ENCODE measurements at places on chromosomes 1 and 21.

DNA sequence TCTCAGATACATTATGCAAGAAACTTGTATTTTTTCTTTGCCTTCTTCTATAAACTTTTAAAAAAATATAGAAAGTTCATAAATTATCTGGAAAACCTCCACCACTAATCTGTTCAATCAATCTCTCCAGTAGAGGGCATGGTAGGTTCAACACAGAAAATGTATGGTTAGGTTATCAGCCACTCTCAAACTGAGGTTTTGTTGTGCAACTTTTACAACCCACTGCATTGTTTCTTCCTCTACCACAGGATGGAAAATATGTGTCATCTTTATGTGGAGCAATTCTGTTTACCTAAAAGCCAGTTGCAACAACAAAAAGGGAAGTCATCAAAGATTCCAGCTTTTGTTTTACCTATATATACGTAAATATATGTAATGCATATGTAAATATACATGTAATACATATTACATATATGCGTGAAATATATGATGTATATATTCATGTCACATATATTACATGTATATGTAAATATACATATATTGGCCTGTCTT, 3.0 kb upstream of the RGS2 start:
- DNase-seq = peak; percentile 54

DNA sequence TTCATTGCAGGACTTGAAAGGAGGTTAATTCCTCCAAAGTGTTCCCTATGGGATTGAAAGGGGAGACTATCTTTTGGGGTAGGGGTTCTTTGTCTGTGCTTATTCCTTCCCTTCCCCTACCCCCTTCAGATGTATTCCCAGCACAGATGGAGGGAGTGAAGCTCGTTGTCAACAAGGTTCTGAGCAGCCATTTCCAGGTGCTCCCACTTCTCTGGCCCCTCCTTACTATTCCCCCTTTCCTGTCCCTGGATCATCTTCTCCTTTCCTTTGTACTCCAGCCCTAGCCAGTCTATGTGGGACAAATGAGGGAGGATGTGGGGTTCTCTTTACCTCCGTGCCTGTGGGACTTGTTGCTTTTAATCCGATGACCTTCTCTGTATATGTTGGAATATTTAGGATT, 899 bp downstream of the TOMM40L start:
- DNase-seq = no peak

DNA sequence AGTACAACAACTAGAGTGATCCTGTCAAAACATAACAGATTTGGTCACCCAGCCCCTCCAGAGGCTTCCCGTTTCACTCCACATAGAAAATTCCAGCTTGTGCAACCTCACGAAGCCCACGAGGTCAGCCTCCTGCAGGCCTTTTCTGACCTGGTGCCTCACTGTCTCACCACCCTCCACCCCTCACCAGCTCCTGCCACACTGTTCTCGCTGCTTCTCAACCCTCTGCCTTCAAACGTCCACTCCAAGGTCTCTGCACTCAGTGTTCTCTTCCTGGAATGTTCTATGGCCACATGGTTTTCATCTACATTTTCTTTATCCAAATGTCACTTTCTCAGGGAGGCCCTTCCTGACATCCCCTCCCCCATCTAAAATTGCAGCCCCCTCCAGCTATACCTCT, 178.9 kb downstream of the DHRS3 start:
- DNase-seq = no peak

- no peak for DNase-seq
Measured at GRCh38 chr1:7047866-7048265, 262.6 kb downstream of the CAMTA1 start.

- DNase-seq = no peak
Measured at GRCh38 chr1:37184789-37185188, 150.5 kb upstream of the GRIK3 start.

- no peak for DNase-seq
Measured at GRCh38 chr1:76939050-76939816, 72.0 kb downstream of the ST6GALNAC5 start.

DNA sequence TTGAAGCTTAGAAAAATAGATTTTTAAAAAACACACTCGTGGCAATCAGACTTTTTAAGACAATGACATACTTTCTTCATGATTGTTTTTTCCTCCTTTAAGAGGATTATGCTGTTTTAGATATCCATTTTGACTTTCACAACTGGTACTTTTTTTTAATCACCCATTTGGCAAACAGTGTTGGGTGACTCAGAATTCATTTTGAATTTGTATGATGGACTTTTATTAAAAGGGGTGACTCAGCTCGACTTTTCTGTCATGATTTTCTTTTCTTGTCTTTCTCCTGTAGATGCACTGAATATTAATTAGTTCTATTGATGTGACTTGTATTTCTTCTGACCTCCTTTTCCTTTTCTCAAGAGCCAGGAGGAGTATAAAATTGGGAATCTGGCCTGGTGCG, 44.7 kb downstream of the FMN2 start:
- DNase-seq = no peak

- no peak for DNase-seq
Measured at GRCh38 chr1:240555524-240555923, 56.4 kb downstream of the GREM2 start.

DNA sequence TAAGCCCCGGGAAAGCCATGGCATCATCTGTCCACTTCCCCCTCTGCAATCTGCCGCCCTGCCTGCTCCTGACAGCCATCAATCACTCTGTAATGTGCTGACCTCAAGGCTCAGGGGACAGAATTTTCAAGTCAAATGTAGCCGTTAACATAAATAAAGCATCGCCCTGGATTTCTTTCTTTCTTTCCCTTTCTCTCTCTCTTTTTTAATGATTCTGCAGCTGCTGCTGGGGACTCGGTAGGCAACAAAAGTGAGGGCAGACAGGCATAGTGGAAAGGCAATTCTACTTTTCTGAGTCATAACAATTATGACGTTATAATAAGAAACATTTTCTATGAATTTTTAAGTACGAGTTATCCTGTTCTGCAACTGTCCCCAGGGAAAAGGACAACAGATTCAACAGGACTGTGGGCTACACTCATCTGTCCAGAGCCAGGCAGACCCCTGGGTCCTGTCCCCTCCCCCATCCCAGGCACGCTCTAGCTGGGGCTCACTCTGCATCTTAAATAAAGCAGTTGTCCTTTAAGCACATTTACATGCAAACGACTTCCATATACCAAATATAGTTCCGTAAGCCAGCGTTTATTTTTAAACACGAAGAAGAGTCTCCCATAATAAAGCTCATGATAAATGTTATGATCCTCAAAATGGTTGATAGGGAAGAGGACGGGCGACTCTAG, 78.7 kb downstream of the SSBP3 start:
- no peak for DNase-seq

DNA sequence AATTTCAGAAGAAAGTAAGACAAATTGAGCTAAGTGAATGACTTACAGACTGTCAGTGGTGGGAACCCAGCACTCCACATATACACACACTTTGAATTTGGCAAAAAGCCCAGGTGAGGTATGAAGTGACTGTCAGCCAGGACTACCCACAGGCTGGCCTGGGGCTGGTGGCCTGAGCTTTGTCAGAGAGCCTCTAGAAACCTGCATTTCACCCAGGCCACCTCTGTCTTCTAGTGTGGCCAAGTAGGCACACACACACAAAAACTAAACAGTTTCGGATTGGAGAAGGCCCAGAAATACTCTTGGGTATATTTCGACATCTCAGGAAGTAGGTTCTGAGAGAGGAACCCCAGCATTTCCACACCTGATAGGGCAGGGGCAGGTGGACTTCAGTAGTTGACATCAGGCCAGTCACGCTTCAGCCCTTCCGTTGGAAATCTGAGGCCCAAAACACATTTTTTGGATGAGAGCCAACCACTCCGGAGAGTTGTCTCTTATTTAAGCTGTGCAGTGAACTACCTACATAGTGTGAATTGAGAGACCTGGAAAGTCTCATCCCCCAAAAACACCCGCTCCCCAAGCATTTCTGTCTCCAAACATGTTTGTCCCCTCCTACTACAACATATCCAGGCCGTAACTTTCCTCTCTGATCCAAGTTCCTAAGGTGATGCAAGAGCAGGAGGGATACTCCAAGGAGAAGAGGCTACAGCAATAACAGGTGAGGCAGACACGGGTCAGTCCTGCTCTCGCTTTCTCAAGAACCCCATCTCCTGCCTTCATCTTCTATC, 167.2 kb upstream of the PROX1 start:
- no peak for DNase-seq

DNA sequence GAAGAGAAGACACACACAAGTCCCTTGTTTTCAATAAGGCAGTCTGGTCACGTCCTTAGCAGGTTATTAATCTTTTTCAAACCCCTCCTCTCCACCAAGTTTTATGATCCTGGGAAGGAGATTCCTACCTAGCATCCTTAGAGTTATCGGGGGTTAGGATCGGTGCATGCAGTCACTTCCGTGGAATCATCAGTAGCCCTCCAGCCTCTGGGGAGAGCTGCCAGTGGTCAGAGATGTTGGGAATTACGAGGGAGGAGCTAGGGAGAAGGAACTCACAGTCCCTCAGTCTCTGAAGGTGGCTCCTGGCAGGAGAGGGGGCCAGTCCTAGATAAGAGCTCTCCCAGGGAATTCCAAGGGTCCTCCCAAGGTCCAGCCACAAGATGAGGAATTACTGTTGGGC, 57.7 kb upstream of the ATP5PO start:
- DNase-seq = no peak

GRCh38 chr1:74316302-74316701, 81.1 kb downstream of the TNNI3K start:
- no peak for DNase-seq

- no peak for DNase-seq
Measured at GRCh38 chr1:1324084-1324523, 356 bp downstream of the INTS11 start.

GRCh38 chr1:244659694-244660093, 6.8 kb downstream of the DESI2 start:
- DNase-seq = no peak

- no peak for DNase-seq
Measured at GRCh38 chr1:91059157-91059556, 37.3 kb upstream of the ZNF644 start.

DNA sequence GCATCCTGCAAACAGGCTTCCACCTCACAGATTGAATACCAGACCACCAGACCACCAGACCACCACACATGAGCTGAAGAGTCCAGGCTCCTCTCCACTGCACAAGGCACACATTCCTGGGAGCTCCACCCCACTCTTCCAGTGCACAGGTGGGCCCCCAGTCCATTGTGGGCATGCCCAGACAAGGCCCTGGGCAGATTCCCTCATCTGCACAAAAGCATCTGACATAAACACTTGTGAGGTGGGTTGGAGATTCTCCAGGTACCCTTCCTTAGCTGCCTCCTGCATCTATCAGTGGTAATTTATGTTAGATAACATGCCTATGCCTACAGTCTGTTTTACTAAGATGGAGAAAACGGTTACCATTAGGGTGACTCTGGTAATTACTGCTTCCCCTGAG, 11.6 kb upstream of the CTBS start:
- DNase-seq = no peak

GRCh38 chr1:36134505-36135329, 9.7 kb upstream of the COL8A2 start:
- peak; percentile 66 for DNase-seq

- no peak for DNase-seq
Measured at GRCh38 chr1:232211149-232211548, 418.8 kb downstream of the SIPA1L2 start.

GRCh38 chr1:231424950-231425805, 3.1 kb upstream of the EGLN1 start:
- no peak for DNase-seq

DNA sequence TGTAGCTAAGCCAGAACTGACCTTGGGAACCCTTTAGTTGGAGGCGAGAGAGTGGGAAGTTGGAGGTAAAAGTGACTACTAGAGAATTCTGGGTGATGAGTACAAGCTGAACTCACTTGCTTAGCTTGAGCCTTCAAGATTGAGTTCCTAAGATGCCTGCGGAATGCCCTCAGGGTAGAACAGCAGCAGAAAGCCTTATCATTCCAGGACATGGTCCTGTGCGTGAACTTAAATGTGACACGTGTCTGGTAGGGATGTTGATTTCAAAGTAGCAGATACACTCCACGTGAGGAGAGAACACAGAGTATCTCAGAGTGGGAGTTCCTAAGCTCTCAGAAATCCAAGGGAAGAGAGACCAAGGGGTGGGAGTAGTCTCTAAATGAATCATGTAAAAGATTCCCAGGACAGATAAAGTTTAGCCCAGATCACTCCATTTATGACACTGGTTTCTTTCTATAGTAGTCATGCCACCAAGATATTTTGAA, 60.1 kb downstream of the KCNK1 start:
- no peak for DNase-seq

DNA sequence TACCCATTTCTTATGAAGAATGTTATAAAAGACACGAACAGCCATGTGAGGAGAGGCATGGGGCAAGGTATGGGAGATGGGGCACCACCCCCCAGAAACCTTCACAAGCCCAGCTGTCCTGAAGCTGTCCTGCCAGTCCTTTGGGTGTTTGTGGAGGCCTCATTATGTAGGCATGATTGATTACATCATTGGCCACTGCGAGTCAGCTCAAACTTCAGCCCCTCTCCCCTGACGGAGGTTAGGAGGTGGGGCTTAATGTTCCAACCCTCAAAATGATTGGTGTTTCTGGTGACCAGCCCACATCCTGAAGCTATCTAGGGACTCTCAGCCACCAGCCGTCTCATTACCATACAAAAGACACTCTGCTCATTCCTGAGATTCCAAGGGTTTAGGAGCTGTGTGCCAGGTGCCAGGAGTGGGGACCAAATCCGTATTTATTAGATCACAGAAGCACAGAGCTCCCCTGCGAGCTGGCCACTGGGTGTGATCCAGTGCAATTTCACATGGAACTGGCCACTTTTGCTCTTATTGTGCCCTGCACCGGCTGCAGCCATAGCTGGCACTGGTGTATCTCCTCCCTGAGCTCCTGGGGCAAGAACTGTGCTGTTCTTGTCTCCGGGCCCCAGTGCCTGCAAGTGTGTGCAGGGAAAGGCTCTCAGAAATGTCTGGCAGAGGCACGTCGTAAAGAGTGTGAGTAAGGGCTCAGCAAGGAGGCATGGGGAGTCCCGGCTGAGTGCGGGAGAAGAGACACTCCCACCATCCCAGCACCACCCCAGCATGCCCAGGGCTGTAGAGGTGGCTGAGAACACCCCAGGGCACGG, 10.5 kb downstream of the KIAA1614 start:
- DNase-seq = no peak

- peak; percentile 95 for DNase-seq
Measured at GRCh38 chr1:2227346-2228156, 568 bp upstream of the SKI start.

DNA sequence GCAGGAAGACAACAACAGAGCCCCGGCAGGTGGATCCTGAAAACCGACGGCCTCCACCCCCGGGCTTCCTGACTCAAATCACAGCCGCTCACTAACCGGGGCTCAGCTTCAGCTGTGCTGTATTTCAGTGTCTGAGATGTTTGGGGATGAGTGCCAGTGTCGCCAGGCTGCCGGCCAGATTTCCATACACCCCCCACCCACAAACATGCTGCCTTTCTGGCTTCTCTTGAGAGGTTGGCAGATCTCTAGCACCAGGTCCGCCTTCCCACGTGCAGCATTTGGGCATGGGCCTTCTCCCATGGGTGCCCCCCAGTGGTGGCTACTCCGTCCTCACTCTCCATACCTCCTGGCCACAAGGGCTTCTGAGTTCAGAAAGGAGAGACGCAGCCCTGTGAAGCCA, 34.8 kb downstream of the KCNAB2 start:
- DNase-seq = no peak

All from activated CD8-positive, alpha-beta T cell treated with anti-CD3 and anti-CD28 coated beads, Interleukin-2, amount 10 ng/mL, durations not matched to agents 7 days and 5 days (primary cell).